ENCODE measurements at places on chromosomes 12 and 14. TPM values are rescaled to one million over a fixed set of nuclear protein-coding genes. Genes with fewer than 3 reads are reported as not detected.

The OAS2 gene
- 2.2 TPM for polyA plus RNA-seq

- DNase-seq, result no peak
Observed at GRCh38 chr12:25707056-25707455, 154.0 kb upstream of the LMNTD1 start.

The TPCN1 gene
- 12.1 TPM for polyA plus RNA-seq

DNA sequence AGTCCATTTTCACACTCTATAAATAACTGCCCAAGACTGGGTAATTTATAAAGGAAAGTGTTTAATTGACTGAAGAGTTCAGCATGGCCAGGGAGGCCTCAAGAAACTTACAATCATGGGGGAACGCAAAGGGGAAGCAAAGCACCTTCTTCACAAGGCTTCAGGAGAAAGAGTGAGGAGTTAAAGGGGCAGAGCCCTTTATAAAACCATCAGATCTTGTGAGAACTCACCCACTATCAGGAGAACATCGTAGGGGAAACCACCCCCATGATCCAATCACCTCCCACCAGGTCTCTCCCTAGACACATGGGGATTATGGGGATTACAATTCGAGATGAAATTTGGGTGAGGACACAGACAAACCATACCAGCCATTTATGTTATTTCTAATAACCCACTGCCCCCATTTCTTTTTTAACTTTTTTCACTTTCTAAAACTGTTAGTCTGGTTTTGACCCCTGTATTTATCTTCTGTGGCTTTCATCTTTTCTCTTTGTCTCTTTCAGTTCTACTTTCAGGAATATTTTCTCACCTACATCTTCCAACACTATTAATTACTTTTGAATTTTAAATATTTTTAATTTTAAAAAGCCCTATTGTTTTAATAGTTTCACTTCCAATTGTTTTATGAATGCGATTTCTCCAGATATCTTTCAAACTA, 44.5 kb downstream of the WDR89 start:
- DNase-seq, result no peak

The MOK gene
- polyA plus RNA-seq, result 5.9 TPM

DNA sequence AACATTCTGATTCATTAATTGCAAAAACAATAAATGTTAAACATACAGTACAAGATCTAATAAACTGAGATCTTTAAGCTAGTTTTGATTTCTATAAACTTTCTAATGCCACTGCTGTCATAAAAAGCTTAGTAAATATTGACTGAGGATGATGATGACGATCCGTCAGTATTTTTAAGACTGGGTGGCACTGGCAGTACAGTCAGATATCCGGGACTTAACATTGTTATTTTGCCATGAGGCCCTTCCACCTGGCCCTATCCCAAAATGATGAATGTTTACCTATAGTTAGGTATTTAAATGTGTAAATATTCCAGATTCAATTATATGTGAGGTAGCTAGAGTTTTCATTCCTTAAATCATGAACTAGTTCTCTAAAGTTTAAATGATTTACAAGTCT, 158.5 kb downstream of the FOXA1 start:
- no peak for DNase-seq

DNA sequence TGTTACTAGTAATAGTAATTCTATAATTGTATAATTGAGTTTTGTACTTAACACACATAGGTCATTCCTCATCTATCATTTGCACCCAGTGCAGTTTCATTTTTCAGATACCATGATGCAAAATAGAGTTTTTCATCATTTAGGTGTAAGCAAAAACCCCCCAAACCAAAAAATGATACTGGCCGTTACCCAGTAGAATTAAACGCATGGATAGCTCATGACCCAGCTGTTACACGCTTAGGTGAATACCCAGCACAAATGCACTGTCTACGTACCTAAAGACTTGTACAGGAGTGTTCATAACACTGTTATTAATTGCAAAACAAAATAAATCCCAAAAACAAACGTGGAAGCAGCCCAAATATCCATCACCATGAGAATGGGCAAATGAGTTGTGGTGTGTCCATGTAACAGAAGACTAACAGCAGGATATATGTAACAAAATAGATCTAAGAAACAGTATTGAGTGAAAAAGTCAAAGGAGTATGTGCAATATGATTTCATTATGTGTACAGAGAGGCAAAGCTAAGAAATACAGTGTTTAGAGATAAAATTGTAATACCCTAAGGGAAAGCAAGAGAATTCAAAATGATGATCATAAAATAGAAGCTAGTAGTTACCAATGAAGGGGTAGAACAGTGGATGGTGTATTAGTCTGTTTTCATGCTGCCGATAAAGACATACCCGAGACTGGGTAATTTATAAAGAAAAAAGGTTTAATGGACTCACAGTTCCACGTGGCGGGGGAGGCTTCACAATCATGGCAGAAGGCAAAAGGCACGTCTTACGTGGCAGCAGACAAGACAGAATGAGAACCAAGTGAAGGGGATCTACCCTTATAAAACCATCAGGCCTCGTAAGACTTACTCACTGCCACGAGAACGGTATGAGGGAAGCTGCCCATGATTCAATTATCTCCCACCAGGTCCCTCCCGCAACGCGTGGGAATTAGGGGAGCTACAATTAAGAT, 49.8 kb downstream of the EID3 start:
- no peak for DNase-seq

- DNase-seq, result peak; percentile 4
Observed at GRCh38 chr12:114976372-114976771, 292.4 kb upstream of the TBX3 start.

The C1R gene
- 284 TPM for polyA plus RNA-seq

All from fibroblast of lung (primary cell).